Osteoblast (primary cell): ENCODE measurements at places on chromosomes 7 and 10. TPM values are rescaled to one million over a fixed set of nuclear protein-coding genes. Genes with fewer than 3 reads are reported as not detected.

EGR2 gene
- 2.4 and 3.6 TPM in 2 replicates for total RNA-seq

IFIT5 gene
- 30.4 and 39.1 TPM in 2 replicates for total RNA-seq

MAGI2 gene
- total RNA-seq, result 18.8 and 24.8 TPM in 2 replicates

FAM171A1 gene
- 25.0 and 28.9 TPM in 2 replicates for total RNA-seq

STK31 gene
- total RNA-seq, result under 0.01 TPM in 1 of 2 replicates, not detected in the other

MOGAT3 gene
- total RNA-seq, result not detected in 2 replicates

TECTB gene
- total RNA-seq, result under 0.01 TPM in 1 of 2 replicates, not detected in the other

ACSM6 gene
- total RNA-seq, result not detected in 2 replicates

ATRNL1 gene
- 1.2 and 1.4 TPM in 2 replicates for total RNA-seq

ZNF736 gene
- 12.7 and 14.4 TPM in 2 replicates for total RNA-seq

CRHR2 gene
- total RNA-seq, result not detected in 2 replicates

HYAL4 gene
- total RNA-seq, result not detected in 2 replicates

NKX1-2 gene
- total RNA-seq, result not detected in 2 replicates

LANCL2 gene
- 17.4 and 19.2 TPM in 2 replicates for total RNA-seq

ANK3 gene
- 44.5 and 58.0 TPM in 2 replicates for total RNA-seq

BUB3 gene
- total RNA-seq, result 107 and 109 TPM in 2 replicates

VSTM2A gene
- total RNA-seq, result not detected in 2 replicates
